MM.1S (cell line): ENCODE measurements at places on chromosomes 5 and 9.

DNA sequence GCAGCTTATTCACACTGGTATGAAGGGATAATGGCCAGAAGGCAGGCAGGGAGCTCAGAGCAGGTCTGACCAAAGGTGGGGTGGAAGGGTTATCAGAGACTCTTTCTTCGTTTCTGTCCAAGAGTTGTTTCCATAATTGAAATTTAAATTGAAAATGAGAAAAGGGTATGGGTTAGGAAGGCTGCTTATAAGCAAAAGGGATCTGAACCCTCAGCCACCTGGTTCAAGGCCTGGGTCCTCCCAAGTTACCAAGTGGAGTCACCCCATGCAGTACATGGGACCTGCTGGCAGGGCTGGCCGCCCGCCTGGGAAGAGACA, 17.8 kb downstream of the EEIG1 start:
- no peak for DNase-seq

DNA sequence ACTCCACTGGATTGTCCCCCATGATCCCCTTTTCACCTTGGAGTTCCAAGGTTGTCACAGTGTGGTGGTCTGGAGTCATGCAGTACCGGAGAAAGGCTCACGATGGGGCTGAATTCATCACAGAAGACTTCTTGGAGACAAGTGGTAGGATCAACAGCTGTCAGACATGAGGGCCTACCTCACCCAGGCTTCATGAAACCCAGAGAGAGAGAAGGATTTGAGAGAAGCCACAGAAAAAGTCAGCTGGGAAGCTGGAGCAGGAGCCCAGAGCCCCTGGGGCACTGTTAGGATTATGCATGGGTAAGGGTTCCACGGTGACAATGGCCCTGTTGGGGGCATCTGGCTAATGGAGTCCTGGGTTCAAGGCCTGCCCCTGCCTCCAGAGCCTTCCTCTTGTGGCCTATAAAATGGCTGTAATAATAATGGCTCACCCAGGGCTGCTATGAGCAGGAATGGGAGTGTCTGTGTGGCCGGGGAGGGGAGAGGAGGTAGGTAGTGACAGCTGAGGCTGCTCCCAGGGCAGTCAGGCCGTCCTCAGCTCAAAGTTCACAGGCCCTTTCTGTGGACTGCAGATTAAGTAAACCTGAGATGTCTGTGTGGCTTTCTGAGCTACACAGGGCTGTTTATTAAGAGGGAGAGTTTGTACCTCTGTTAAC, 910 bp downstream of the TRIM14 start:
- no peak for DNase-seq

DNA sequence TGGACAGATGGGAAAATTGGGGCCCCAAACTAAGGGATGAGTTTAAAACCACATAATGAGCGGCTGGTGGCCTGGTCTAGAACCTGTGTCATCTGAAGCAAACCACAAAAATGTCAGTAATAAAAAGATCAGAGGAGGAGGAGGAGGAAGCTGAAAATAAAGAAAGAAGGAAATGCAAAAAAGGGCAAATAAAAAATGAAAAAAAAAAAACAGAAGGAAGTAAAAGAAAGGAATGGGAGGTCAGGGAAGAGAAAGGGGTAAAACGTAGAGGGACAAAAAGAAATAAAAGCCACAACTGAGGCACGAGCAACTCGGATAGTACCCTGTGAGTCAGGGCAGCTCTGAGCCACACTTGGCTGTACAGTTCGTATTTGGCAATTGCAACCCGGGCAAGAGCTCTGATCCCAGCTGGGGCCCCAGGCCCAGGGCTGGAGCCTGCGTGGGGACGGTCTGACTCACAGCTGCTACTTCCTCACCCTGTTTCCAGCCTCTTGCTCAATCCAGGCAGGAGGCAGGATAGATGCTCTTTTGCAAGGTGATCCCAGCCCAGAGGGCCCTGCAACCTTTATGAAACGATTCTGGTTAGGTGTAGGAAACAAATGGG, 137.9 kb upstream of the TRIM32 start:
- no peak for DNase-seq

DNA sequence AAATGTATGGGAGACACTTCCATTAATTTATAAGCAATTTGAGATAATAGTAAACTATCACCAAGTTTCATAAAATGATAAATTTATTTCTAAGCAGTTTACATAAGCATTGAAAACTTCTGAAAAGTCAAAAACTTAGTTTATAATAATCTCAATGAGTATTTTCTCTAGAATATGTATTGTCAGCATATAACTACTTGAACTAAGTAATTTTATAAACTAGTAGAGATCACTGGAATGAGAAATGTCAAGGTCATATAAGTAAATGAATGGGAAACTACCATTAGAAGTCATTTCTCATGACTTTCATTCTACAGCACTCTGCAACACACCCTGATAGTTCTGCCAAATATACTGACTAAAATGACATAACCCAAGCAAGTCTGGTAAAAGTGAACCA, 3.4 kb downstream of the TBCA start:
- no peak for DNase-seq

DNA sequence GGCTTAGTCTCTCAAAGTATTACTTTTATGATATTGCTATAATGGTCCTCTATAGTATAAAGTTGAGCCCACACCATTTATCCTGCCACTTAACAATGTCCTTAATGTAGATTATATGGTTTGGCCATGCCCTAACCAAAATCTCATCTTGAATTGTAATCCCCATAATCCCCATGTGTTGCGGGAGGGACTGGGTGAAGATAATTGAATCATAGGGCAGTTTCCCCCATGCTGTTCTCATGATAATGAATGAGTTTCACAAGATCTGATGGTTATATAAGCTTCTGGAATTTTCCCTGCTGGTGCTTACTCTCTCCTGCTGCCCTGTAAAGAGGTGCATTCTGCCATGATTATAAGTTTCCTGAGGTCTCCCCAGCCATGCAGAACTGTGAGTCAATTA, 498.8 kb downstream of the RAB3C start:
- no peak for DNase-seq

DNA sequence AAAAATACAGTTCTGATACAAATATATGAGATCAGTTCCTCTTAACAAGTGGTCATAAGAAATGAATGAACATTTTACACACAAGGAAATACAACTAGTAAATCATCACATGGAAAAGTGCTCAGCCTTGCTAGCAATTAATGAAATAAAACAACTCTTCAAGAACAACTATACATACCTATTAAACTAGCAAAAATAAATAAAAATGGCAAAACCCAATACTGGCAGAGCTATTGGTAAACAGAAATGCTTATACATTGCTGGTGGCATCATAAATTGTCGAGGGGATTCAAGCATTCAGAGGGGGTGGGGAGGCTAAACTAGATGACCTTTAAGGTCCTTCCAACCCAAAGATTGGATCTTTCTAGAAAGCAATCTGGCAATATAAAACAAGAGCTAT, 5.9 kb upstream of the FRRS1L start:
- no peak for DNase-seq

- no peak for DNase-seq
These were observed 526.0 kb downstream of the CDH18 start for GRCh38 chr5:19462019-19462418.

DNA sequence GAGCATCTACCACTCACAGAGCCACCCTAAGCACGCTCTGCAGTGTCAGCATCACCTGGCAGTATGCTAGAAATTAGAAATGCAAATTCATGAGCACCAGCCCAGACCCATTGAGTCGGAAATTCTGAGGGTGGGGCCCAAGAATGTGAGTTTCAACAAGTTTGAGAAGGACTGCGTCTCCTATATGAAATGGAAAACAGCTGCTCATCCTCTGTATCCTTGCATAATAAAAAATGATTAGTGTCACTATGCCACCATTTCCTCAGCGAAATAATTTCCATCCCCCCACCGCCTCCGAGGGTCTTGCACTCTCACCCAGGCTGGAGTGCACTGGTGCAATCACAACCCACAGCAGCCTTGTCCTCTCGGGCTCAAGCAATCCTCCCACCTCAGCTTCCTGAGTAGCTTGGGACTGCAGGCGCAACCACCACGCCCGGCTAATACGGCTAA, 1.3 kb upstream of the IQGAP2 start:
- DNase-seq, result peak; percentile 93

DNA sequence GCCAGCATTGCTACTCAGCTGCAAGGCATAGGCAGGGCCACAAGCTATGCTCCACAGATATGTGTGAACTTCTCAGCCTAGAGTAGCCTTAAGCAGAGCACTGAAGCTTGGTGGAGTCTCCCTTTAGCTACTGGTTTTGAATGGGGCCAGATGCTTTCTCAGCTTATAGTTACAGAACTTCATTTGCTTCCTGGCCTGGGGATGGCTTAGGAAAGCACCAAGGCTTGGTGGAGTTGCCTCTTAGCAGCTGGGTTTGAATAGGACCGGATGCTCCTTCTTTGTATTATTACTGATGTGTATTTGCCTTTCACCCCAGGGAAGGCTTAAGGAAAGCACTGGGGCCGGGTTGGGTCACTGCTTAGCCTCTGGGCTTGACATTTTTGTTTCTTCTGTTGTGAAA, 497.8 kb upstream of the SEMA6A start:
- DNase-seq, result no peak

- DNase-seq, result no peak
These were observed 185.3 kb upstream of the WWC1 start for GRCh38 chr5:168106008-168106761.

DNA sequence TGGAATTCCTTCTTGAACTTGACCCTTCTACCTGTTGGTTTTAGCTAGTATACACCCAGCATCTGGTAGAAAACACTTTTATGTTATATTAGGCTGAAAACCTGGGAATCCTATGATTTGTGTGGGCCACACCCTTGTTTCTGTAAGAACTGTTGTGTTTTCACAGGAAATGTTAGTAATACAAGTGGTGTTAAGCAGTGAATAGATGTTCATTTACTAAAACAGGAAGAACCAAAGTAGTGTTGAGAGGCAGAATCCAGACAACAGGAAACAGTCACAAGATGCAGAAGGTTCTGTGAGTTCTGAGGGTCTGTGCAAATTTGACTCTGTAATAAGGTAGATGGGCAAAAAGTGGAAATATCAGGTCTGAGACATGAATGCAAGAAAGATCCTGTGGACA, 73.0 kb upstream of the RAI14 start:
- DNase-seq, result no peak

- DNase-seq, result no peak
These were observed 71.8 kb downstream of the KDM4C start for GRCh38 chr9:6829536-6829935.

DNA sequence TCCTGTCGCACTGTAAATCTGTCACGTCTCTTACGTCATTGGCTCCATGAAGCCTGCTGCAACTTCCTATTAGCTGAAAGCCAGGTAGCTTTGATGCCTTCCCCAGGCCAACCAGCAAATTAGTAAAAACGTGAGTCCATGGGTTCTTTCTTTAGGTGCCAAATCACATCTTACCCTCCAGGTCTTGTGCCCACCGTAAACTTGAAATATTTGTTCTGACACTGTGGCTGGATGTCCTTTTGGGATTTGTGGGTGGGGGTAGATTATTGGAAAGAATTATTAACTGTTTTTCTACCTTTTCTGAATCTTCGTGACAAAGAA, 172.8 kb downstream of the NR3C1 start:
- DNase-seq, result no peak

DNA sequence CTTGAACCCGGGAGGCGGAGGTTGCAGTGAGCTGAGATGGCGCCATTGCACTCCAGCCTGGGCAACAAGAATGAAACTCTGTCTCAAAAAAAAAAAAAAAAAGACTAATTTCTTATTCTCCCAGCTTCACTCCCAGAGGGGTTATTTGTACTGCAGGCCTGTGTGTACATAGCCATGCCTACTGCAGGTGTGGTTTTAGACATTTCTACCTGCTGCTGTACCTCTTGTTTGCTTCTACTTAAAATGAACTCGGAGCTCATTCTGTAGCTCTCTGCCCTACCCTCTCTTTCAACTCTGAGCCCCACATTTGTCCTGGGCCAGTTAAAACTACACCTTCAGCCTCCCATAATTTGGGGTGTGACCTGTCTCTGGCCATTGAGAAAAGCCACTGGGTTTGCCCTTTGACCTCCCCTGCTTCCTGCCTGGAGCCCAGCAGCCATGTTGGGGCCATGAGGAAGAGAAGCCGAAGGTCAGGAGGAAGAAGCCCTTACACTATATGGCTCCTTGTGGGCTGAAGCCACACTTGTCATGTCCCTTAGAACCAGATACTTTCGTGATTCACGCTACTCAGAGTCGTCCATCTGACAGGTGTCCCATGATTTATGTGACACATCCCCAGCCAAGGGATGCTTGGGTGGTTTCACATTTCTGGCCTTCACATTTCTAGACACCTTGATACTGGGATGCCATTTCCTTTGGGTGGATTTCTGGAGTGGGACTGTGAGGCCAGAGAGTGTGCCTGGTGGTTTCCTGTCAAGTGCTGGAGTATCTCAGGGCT, 9.4 kb upstream of the CARD19 start:
- no peak for DNase-seq

DNA sequence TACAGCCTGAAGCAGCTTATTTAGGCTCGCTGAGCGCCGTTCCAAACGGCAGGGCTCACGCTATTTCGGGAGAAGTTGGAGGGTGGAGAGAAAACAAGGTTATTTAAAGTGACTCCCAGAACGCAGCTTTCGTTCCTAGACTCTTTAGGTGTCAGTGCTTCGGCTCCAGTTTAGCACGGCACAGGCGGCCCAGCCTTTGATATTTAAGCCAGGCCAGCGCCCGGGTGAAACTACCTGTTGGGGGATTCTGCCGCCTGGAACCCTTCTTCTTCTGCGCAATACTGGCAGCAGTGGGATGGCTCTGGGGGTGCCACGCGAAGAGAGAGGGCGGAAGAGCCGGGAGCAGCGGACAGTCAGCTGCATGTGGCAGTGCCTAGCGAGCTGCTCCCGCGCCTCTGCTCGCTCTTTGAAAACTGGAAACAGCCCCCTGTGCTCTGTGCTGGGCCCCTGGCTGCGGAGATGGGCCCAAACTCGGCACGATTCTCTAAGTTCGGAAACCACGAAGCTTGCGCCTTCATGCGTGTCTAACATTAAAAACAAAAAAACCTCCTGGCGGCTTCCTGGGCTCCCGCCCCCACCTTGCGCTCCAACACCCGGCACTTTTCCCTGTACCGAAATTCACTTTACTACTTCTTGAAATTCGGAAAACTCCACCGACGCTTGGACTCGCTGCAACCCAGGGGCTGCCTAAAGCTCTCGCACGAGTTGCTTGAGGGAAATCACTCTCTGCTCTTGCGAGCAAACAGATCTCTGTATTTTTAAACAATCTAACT, 34.6 kb upstream of the NFIB start:
- no peak for DNase-seq

GRCh38 chr5:33408816-33409215, 31.9 kb upstream of the TARS1 start:
- DNase-seq, result no peak

DNA sequence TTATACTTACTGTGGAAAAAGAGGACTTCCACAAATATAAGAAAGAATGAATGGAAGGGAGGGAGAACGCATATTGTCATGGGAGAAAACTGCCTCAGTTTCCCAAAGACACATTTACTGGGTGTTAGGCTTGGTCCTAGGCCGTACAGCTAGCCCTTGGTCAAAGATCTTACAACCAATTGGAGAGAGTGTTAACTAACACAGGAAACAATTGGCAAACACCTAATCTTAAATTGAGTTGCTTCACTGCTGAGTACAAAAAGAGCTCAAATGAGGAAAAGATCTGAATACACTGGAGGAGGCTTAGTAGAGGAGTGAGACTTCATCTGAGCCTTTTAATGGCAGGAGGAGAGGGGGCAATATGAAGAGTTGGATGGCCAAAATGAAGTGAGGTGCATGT, 161.7 kb downstream of the GLIS3 start:
- DNase-seq, result no peak
